ENCODE measurements at places on chromosomes 12 and 14. TPM values are rescaled to one million over a fixed set of nuclear protein-coding genes. Genes with fewer than 3 reads are reported as not detected.

The TAS2R20 gene
- total RNA-seq = 20.5 TPM

The SLC6A15 gene
- 71.4 TPM for total RNA-seq

The KRT80 gene
- total RNA-seq = 1.6 TPM

The KCNJ8 gene
- 25.4 TPM for total RNA-seq

The PTGR2 gene
- 22.2 TPM for total RNA-seq

The TMEM253 gene
- not detected for total RNA-seq

The DAD1 gene
- total RNA-seq = 184 TPM

The PIANP gene
- total RNA-seq = 2.2 TPM

The LGR5 gene
- 7.6 TPM for total RNA-seq

The SLCO1A2 gene
- total RNA-seq = 0.05 TPM

The NXPH4 gene
- total RNA-seq = 23.4 TPM

The FGD6 gene
- 23.4 TPM for total RNA-seq

The RAD51AP1 gene
- total RNA-seq = 21.4 TPM

The KIF26A gene
- total RNA-seq = 31.3 TPM

The SETD1B gene
- total RNA-seq = 12.5 TPM

The AGAP2 gene
- 7.3 TPM for total RNA-seq

The CLBA1 gene
- total RNA-seq = 9.3 TPM

The GPD1 gene
- 28.3 TPM for total RNA-seq

The ZDHHC22 gene
- total RNA-seq = 5.6 TPM

The GLIPR1L1 gene
- total RNA-seq = not detected

The NPFF gene
- total RNA-seq = not detected

The SYT1 gene
- total RNA-seq = 138 TPM

The LUM gene
- 312 TPM for total RNA-seq

The NOXRED1 gene
- total RNA-seq = 1.6 TPM

The SYCP3 gene
- total RNA-seq = not detected

The PTPRB gene
- 29.7 TPM for total RNA-seq

The SLC15A5 gene
- not detected for total RNA-seq

The RASAL1 gene
- 2.9 TPM for total RNA-seq

The ITPR2 gene
- total RNA-seq = 33.8 TPM

The SMARCD1 gene
- total RNA-seq = 115 TPM

The ENDOU gene
- total RNA-seq = 1.4 TPM

The KRT6C gene
- not detected for total RNA-seq

The FGF6 gene
- total RNA-seq = 1.8 TPM

The ZNF891 gene
- total RNA-seq = 9.5 TPM

The CLEC4C gene
- total RNA-seq = not detected

The STAC3 gene
- 55.6 TPM for total RNA-seq

The SLC6A12 gene
- 4.0 TPM for total RNA-seq

The TTC6 gene
- 0.88 TPM for total RNA-seq

The RDH5 gene
- total RNA-seq = 48.5 TPM

The SLC25A47 gene
- total RNA-seq = 0.22 TPM

The M6PR gene
- 66.0 TPM for total RNA-seq

The TNFAIP2 gene
- total RNA-seq = 42.7 TPM

The ACVRL1 gene
- 47.7 TPM for total RNA-seq

The CD69 gene
- total RNA-seq = 9.8 TPM

The ERBB3 gene
- total RNA-seq = 28.4 TPM

The KRT78 gene
- total RNA-seq = 2.6 TPM

The CD163 gene
- total RNA-seq = 7.3 TPM

The GNB3 gene
- total RNA-seq = 223 TPM

The PAWR gene
- 40.1 TPM for total RNA-seq

The RFLNA gene
- total RNA-seq = 11.1 TPM

The MAP3K12 gene
- 34.0 TPM for total RNA-seq

The LRTM2 gene
- 3.8 TPM for total RNA-seq

The B3GNT4 gene
- total RNA-seq = 0.88 TPM

The PLBD1 gene
- total RNA-seq = 13.8 TPM

The SLC17A8 gene
- 3.6 TPM for total RNA-seq

The NUMB gene
- total RNA-seq = 63.6 TPM
